ENCODE measurements at places on chromosomes 12 and 14.

DNA sequence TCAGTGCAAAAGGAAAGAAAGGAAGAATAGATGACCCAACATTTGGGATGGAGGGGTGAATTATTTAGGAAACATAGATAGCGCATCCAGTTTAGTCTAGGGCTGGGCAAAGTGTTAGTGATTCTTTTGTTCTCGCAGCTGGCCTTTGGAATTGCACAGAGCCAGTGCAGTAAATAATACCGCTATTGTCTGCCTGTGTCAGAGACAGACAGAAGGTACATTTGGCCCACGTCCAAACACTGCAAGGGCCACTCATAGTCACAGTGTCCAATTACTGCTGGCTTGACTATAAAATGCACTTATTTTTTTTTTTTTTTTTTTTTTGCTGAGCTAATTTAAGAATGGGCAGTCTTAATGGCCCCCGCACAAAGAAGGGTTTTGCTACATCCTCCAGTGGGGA lies 638.6 kb downstream of the BCL11B start:
- no peak for DNase-seq

DNA sequence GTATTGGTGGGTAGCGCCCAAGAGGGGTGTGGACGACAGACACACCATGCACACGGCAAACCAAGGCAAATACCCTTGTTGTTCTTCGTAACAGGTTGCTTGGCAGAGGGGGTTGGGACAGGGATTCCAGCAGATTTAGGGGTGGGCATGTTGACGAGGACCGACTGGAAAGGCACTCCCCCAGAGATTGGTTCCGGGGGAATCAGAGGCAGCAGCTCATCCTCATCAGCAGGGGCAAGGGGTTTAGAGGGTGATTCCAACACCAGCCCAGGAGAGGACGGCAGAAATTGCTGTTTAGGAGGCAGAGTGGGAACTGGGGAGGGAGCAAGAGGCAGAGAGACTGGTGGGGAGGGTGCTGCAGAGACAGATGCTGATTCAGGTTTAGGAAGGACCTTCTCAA lies 9.3 kb downstream of the NACA start:
- no peak for DNase-seq

DNA sequence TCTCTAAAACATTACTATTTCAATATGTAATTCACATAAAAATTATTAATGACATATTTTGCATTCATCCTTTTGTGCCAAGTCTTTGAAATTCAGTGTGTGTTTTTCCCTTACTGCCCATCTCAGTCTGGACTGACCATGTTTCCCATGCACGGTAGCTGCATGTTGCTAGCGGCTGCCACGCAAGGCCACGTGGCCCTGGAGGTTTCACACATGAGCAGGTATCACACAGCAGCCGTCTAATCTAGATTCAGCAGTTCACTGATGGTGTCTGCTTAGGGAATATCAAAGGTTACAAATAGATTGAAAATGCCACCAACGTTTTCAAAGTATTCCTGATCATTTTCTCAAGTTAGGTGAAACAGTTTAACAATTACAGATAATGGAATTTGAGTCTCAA lies 234.8 kb upstream of the FKBP4 start:
- no peak for DNase-seq

DNA sequence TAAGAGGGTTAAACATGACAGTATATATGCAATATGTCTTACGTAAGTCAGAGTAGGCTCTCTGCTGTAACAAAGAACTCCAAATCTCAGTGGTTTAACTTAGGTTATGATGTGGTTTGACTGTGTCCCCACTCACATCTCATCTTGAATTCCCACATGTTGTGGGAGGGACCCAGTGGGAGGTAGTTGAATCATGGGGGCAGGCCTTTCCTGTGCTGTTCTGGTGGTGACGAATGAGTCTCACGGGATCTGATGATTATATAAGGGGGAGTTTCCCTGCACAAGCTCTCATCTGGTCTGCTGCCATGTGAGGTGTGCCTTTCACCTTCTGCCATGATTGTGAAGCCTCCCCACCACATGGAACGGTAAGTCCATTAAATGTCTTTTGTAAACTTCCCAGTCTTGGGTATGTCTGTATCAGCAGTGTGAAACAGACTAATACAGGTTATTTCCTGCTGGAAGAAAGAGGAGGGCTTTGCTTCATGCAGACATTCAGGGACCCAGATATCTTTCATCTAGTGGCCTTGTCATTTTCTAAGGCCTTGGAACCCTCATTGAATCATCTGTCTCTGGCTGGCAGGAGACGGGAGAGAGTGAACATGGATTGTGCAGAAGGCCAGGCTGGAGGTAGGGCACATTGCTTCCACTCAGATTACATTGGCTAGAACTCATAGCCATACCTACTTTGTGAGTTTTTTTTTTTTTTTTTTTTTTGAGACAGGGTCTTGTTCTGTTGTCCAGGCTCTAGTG lies 96.1 kb downstream of the CRADD start:
- DNase-seq = peak; percentile 81

DNA sequence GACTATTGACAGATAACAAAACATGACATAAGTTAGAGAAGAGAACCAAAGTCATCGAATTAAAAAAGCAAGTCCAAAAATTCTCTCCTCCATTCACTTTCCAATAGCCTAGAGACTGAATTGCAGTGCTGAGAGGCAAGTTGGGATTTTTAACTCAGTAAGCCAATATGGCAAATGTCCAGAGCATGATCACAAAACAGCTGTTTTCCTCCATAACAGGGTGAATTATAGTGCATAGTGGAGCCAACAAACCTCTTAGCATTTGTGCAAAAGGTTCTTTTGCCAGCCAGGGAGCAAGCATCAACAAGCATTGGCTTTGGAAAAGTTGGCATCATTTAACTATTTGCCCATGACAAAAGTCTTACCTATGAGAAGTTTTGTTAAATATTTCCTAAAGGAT lies 458.8 kb upstream of the NOVA1 start:
- no peak for DNase-seq

DNA sequence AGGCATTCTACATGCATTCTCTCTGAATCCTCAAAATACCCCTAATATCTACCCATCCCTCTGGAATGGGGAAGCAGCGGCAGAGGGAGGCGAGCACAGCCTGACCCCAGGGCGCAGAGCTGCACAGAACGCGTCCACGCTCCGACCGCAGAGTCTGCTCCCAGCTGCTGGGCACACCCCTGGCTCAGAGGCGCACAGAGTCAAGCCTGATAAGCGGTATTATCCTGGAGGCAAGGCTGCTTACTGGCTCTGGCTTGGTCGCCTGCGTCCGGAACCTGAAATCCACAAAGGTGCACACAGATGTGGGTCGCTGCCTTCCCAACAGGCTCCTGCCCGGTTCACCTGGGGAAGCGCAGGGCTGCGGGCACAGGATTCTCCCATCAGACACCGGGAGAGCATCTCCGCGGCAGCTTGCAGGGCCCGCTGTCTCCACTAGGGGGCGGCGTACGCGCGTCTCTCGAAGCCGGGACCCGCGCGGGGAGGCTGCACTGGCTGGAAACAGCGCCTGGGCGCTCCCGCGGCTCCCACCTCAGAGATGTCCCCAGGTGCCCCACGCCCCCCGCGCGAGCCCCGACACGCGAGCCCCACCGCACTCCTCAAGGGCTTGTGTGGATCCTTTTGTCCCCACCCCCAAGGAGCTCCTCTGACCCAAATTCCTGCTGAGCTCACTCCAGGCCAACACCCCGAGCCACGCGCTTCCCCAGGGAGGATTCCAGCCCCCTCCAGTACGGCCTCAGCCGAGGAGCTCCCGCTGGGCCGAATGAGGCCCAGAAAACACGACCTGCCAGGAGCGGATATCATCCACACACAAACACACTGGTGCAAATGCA lies 120.1 kb upstream of the FZD10 start:
- DNase-seq = no peak

DNA sequence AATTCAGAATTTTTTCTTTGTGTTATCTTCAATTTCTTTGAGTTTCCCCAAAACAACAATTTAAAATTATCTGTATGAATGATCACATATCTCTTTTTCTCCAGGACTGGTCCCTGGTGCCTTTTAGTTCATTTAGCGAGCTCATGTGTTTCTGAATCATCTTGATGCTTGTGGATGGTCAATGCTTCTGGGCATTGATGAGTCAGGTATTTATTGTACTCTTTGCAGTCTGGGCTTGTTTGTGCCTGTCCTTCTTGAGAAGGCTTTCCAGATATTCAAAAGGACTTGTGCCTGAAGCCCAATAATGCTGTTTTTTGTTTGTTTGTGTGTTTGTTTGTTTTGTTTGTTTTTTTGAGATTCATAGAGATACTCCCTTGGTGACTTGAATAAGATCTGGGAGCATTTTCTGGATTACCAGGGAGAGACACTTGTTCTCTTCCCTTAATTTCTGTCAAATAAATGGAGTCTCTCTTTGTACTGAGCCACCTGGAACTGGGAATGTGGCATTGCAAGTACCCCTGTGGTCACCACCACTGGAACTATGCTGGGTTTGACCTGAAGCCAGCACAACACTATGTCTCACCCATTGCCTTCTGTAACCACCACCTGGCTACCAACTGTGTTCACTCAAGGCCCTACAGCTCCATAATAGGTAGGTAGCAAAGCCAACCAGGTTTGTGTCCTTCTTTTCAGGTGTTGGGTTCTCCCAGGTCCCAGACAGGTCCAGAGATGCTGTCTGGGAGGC lies 56.3 kb downstream of the SLC6A15 start:
- DNase-seq = no peak

- no peak for DNase-seq
Measured at GRCh38 chr12:1777798-1778197, 42.6 kb upstream of the LRTM2 start.

DNA sequence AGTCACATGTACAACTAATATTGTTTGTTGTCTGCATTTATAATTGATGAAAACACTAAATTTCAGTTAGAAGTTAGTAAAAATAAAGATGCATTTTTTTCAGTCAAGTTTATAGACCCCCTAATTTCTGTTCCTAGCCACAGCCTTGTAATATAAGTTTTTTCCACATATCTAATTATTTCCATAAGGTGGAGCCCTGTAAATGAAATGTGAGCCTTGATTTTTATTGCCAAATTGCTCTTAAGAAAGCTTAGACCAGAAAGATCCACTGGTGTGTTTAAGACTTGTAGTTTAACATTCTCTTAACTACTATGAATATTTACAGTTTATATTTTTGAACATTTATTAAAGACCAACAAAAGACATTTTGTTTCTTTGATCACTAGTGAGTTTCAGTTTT lies 322.1 kb upstream of the RGS6 start:
- no peak for DNase-seq

- no peak for DNase-seq
Measured at GRCh38 chr14:100294963-100295330, 11.3 kb downstream of the SLC25A29 start.

GRCh38 chr12:74985986-74986319 lies 223.7 kb downstream of the KCNC2 start:
- DNase-seq = no peak

DNA sequence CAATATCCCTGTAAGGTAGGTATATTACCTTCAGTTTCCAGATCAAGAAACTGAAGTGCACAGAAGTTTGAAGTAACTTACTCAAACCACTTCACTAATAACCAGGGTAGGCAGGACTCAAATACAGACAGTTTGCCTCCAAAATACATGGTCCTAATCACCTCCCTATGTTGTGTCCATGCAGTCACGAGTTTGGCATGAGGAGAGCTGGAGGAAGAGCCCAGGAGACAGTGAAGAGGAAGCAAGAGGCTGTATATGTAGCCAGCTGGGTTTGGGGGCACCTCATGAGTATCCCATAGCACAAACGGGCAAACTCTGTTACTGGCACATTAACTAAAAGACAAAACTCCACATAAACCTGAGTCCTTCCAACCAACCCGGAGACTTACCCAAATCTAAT lies 79.2 kb downstream of the DUSP16 start:
- DNase-seq = no peak

DNA sequence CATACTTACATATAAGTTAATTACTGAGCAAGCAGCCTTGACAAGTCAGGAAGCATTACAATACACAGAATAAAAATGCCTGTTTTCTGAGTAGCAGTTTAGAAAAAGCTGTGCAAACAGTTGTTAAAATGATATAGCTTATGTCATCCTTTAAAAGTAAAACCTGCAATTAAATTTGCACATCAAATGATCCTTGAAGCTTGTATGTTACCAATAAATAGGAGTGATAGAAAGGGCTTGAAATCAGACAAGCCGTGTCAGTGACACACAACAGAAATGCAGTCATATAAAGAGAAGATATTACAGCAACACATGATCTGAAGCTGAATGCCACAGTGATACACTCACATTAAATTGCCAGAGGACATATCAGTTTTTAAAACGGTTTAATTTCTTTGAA lies 70.0 kb downstream of the EPS8 start:
- no peak for DNase-seq

DNA sequence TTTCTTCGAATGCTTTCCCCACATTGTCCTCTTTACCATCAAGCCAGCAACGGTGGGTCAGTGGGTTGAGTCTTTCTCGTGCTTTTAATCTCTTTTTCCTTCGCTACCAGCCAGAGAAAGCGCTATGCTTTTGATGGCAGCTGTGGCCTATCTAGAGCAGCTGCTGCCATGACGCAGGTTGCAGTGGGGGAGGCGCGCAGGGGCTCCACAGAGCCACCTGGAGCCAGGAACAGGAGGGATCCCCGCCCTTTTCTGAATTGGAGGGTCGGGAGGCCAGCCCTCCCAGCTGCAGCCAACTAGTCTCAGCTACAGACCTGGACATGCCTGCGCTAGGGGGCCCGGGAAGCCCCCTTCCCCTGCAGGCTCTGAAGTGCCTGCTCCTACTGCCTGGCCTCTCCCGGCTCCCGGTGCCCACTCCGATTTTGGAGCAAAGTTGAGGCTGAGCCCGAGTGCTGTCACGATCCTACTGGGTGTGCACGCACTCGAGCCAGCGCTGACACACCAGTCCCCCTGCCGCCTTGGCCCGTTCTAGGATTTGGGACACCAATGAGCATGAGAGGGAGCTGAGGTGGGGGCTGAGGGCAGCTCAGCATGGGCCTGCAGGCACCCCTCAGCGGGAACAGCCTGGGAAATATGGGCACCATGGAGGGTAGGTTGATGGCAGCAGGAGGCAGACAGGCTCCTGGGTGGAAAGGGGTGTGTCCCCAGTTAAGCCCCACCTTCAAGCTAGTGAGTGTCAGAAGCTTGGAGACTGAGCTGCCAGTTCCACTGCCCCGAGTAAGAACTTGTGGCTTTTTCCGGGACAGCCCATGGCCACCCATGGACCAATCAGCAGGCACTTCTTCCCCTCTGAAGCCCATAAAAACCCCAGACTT lies 784.2 kb downstream of the SLC6A15 start:
- no peak for DNase-seq

- DNase-seq = peak; percentile 82
Measured at GRCh38 chr12:14884458-14884878, 1.2 kb downstream of the MGP start.

Measured in CD4-positive, alpha-beta T cell treated with Interleukin-15 for 1 hour (primary cell).